Hindlimb muscle (tissue), 1 donor: ENCODE measurements at places on chromosomes 12 and 14. TPM values are rescaled to one million over a fixed set of nuclear protein-coding genes. Genes with fewer than 3 reads are reported as not detected.

Gene PTCSC3
- polyA plus RNA-seq, result not detected

Gene SMIM41
- not detected for polyA plus RNA-seq

Gene SLC39A2
- polyA plus RNA-seq, result not detected

Gene ADCY4
- polyA plus RNA-seq, result 17.0 TPM

Gene IGFBP6
- polyA plus RNA-seq, result 49.2 TPM

DNA sequence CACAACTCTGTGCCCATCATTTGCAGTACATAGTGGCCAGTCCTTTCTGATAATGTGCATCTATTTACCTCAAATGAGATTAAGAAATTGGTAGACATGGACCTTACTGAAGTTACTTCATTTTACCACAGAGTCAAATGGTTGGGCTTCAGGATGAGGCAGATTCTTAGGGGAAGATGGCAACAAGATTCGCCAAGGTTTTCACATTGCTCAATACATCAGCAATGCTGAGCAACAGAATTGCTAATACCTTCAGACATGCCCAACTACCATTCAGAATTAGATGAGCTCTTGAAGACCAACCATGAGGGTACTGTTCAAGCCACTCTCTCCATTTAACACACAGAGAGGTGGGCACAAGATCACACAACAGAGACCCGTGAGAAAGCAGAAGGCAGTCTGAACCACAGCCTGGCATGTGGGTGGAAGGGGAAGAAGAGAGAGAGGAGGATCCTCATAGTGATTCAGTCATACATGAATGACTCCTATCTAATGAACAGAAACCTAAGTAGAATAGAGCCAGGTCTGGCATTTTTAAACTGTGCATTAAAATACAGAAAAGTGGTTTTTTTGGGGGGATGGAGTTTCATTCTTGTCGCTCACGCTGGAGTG is 28.5 kb downstream of the CPM start:
- no peak for DNase-seq

- no peak for DNase-seq
Measured at GRCh38 chr14:31933716-31934115, 143.4 kb upstream of the ARHGAP5 start.

DNA sequence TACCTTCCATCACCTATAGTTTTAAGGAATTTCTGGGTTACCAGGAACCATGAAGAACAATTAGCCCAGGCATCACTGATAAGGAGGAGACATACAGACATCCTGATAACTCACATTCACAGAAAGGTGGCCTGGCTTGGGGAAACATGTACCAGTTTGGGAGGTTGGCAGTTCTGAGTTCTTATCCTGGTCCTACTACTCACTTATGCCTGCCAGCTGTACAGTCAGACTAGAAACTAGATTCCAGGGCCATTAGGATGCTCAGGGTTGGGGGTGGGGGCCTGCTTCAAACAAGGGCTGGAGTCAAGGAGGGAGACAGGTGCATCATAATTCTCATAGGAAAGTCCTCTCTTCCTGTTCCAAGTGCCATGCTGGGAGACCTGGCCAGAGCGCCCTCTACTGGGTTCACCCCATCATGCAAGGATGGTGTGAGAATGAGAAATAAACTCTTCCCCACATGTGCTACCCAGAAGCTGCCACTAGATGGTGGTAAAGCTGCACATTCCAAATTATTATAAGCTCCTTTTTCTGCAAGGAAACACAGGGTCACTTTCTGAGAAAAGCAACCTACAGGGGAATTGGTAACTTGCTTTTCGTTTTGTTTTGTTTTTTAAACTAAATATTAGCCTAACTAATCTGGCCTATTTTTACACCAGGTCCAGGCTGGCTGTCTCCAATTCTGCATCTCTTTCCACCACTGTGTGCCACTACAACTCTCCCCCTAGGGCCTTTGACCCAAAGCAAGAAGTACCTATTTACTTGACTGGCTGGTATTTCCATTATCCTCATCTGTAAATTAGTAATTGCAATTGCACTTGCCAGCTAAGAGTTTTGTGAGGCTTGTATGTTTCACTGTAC is 14.5 kb downstream of the OAS2 start:
- DNase-seq, result peak; percentile 23
